ENCODE measurements at places on chromosomes 5 and 9.

DNA sequence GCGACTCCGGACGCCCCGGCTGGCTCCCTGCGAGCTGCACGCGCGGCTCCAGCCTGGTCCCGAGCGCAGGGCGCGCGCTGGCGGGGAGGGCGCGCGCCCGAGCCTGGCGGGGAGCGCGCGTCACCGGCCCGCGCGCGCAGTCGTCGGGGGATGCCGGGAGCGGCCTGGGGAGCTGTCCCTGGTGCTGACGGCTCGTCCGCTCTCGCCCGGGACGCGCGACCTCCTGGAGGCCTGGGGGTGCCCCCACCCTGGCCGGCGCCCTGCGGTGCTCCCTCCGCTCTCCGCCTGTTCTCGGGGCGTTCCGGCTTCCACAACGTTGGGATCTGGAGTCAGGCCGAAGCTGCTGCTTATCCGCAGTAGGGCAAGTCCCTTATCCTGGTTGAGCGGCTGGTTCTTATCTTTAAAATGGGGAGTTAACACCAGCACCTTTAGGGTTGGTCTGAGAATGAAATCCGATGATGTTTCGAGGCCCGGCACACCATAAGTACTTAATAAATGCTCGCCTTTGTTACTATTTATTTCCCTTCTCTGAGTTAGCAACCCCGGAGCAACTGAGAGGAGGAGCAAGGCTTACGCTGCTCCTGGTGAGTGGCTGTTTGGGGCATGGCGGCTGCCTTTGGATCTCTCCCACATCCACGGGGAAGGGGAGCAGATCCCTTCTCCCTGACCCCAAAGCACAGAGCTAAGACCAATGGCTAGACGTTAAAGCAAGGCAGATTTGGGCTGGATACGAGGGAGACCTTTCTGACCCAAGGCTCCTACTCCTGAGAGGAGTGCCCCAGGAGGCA, at the start of gene FAM163B:
FAM163B (minus strand) TSS at position 79 of the 788 bp plus-strand sequence. CDS start 29,166 bp downstream, outside the sequence.
- DNase-seq, result no peak

DNA sequence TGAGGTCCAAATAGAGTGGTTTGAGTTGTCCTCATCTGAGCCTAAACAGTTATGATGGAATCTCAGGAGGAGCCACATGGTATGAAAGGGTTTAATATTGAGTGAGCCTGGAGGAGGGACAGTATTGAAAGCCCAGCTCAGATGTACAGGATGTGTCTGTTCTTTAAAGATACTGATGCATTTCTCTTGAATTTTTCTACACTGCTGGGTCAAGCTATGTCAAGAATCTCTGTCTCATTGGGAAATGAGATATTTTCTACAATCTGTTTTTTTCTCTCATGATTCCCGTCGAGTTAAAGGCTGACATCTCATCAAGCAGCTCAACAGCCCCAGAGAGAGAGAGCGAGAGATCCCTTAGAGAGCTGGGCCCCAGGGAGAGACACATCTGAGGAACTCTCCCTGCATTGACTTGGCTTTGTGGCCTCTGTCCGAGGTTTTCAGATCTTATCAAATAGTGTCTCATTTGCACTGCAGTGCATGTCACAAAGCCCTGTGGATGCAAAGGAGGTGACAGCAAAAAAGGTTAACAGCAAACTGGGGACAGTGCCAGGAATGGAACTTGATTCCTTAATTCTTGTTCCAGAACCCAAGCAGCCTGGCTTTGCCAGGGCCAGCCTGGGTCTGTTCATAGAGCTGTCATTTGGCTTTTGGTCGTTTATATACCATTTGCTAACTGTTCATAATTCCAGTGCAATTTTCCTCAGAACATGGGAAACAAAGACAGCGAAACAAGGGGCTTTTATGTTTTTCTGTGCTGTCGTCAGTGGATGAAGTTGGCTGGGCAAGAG, 19.0 kb upstream of the ACTBL2 start:
- DNase-seq, result no peak

GRCh38 chr5:163386352-163386751, 51.0 kb upstream of the CCNG1 start:
- DNase-seq, result no peak

DNA sequence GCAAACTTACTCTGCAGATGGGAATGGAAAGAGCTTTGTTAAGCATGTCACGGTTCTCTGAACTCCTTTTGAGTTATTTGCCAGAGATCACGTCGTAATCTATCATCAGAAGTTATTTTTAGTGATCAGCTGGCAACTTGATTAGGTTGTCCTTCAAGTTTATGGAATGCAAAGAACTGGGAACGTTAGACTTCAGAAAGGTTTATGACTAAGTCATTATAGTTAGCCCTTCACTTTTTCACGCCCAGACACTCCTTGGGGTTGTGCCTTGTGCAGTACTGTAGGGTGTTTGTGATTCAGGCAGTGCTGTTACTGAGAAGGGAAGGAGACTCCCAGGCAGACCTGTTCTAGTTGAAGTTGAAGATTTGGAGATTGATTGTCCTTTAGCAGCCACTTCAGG, 26.8 kb upstream of the PHF2 start:
- DNase-seq, result no peak
